ENCODE measurements at places on chromosomes 13 and 19. TPM values are rescaled to one million over a fixed set of nuclear protein-coding genes. Genes with fewer than 3 reads are reported as not detected.

Gene TNFSF13B
- 0.87 TPM for polyA plus RNA-seq

Gene COMP
- polyA plus RNA-seq, result 0.56 TPM

Gene CCDC169
- 5.1 TPM for polyA plus RNA-seq

Gene ZNF415
- polyA plus RNA-seq, result 22.0 TPM

Gene GGN
- 1.7 TPM for polyA plus RNA-seq

Gene ZSCAN4
- polyA plus RNA-seq, result not detected

Gene MAP1S
- polyA plus RNA-seq, result 43.6 TPM
